GOT3 (cell line): ENCODE measurements at places on chromosomes 12 and 14.

DNA sequence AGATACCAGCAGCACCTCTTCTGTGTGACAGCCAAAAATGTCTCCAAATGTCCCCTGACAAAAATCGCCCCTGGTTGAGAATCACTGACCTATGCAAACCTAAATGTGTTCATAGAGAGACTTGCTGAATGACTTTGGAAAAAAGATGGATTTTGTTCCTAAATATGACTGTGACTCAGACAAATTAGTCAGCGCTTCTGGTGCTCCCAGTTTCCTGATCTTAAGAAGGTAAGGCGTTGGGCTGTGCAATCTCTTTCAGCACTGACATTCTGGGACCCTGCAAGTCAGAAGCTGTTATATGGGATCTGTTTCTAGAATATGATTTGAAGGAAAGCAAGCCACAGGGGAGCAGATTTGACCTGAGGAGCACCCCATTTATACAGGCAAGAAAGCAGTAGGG is 90.6 kb upstream of the PWP1 start:
- no peak for DNase-seq

- peak; percentile 12 for DNase-seq
Observed at GRCh38 chr14:93008381-93008780, 85.4 kb downstream of the CHGA start.

DNA sequence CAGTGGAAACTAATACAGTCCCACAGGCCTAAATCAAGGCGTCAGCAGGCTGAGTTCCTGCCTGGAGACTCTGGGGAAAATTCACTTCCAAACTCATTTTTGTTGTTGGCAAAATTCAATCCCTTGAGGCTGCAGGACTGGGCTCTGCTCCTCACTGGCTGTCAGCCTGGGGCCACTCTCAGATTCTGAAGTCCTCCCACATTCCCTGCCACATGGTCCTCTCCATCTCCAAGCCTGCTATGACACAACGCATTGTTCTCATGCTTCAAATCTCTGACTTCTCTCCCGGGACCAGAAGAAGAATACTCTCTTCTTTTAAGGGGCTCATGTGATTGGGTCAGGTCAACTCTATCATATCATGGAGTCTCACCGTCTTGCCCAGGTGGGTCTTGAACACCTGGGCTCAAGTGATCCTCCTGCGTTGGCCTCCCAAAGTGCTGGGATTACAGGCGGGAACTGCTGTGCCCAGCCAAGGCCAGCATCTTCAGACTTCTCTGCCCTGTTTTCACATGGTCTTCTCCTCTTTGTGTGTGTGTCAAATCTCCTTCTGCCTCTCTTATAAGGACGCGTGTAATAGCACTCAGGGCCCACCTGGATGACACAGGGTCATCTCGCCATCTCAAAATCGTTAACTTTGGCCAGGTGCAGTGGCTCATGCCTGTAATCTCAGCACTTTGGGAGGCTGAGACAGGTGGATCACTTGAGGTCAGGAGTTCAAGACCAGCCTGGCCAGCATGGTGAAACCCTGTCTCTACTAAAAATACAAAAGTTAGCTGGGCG is 9.7 kb downstream of the P2RX7 start:
- DNase-seq, result no peak

DNA sequence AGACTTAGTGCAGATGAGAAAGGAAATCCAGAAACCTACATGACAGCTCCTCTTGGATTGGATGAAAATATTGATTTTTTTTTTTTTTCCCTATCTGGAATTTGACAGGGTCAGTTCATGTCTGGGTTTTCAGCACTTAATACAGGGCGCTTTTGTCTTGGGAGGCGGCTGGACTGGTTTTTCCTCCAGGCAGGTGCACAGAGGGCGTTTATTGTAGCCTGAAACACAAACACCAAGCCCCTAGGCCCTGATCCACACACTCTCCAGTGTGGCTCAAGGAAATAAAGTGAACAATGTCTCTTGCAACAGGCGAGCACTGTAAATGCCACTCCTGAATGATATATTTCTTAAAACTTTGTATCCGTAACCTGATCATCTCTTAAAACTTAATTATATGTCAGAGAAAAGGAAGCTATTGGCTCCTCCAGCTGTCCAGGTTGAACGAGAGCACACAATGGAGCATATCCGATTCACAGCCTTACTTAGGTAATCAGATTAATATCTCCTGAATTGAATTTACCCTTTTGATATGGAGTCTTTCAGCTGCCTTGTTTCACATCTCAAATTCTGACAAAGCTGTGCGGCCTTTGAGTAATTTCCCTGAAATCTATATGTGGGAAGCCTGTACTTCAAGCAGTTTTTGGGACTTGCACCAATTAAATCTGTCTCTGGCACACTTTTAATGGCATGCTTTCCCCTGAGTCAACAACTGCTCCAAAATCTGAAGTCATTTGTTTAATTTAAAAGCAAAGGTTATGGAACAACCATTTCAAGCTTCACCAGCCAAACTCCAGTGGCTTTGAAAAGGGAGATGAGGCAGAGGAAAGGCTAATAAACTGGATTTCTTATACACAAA is 485.7 kb downstream of the ZFP36L1 start:
- DNase-seq, result no peak

DNA sequence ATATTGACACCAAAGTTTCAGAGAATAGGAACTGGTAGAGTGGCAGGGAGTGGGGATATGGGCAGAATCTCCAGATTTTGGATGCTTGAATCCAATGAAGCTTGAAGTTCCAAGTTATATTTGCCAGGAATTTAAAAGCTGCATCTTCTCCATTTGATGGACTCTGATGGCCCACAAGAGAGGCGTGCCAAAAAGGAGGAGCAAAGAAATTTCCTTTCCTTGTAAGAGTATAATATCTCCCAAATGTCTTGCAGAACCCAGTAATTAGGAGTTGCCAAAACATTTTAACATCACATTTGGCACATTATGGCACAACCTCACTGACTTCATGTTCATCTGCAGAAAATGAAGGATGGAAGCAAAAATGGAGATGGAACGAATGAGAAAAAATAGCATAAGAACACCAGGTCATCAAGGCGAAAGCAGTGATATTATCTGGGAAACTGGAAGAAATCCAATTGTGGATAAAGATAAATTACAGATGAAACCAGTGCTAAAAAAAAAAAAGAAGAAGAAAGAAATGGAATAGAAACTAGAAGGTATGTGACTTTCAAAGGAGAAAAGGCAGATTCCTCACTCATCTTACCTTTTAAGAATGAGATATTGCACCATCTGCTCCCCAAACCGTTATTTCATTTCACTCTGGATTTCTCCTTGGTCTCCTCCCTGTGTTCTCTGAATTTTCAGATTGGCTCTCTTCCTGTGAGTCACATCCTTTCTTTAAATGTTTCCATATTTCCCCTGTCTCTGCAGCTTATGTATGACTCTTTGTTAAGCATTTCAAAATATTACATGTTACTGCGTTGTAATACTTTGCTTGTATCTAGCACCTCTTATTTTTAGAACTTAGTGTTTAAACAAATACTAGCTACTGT is 13.5 kb upstream of the FLRT2 start:
- DNase-seq, result no peak

DNA sequence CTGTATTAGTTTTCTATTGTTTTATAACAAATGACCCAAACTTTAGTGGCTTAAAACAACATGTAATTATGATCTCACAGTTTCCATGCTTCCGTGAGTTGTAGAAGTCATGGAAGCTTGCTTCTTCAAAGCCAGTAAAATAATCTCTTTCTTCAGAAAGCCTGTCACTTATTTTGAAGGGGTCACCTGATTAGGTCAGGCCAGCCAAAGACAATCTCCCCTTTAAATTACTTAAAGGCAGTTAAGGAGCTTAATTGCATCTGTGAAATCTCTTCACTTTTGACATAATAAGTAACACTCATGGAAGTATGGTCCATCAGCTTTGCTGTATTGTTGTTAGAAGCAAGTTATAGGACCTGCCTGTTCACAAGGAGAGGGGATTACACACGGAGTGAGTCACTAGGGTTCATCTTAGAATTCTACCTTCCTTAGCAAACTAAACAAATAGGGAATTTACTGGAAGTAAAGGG is 89.8 kb downstream of the FAR2 start:
- DNase-seq, result no peak

DNA sequence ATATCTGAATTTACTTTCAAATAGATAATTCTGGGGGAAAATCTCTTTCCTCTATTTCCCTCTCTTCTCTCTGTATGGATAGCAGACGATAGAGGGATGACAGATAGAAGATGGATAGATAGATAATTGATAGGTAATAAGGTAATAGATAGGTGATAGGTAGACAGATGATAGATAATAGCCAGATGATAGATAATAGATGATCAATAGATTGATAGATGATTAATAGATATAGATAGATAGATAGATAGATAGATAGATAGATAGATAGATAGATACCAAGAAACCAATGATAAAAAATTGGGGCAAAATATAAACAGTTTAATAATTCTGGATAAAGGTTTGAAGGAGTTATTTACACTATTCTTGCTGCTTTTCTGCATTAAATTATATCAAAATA is 26.6 kb upstream of the RIMBP2 start:
- no peak for DNase-seq
